Activated naive CD4-positive, alpha-beta T cell treated with anti-CD3 and anti-CD28 coated beads for 36 hours (primary cell): ENCODE measurements at places on chromosomes 5 and 9. TPM values are rescaled to one million over a fixed set of nuclear protein-coding genes. Genes with fewer than 3 reads are reported as not detected.
A peak's percentile ranks its signal among the peaks of the same experiment; 100 is the strongest.

Gene ACSL6
- 2.4 TPM for total RNA-seq

Gene CARD9
- 0.12 TPM for total RNA-seq

GRCh38 chr5:39970117-39970798 is 545.5 kb upstream of the DAB2 start:
- peaks cover 5% of the 10 kb centered on the region for H3K27me3 ChIP-seq
- no peak for DNase-seq
- no peak overlapping the region for H3K4me3 ChIP-seq
- H3K4me1 ChIP-seq: no peaks in the 10 kb centered on the region
- no peak overlapping the region for H3K27ac ChIP-seq

Gene IQGAP2
- 55.9 TPM for total RNA-seq

- DNase-seq: no peak
- H3K27me3 ChIP-seq: peaks cover 10% of the 10 kb centered on the region
- H3K27ac ChIP-seq: no peak overlapping the region
- no peaks in the 10 kb centered on the region for H3K36me3 ChIP-seq
- H3K4me1 ChIP-seq: no peaks in the 10 kb centered on the region
- H3K4me3 ChIP-seq: no peak overlapping the region
Observed at GRCh38 chr5:73672132-73672531, 46.1 kb downstream of the ARHGEF28 start.

- H3K4me3 ChIP-seq: no peak overlapping the region
- DNase-seq: no peak
- no peaks in the 10 kb centered on the region for H3K4me1 ChIP-seq
- peaks cover 2% of the 10 kb centered on the region for H3K36me3 ChIP-seq
Observed at GRCh38 chr9:126049088-126049487, 277.5 kb upstream of the MVB12B start.

DNA sequence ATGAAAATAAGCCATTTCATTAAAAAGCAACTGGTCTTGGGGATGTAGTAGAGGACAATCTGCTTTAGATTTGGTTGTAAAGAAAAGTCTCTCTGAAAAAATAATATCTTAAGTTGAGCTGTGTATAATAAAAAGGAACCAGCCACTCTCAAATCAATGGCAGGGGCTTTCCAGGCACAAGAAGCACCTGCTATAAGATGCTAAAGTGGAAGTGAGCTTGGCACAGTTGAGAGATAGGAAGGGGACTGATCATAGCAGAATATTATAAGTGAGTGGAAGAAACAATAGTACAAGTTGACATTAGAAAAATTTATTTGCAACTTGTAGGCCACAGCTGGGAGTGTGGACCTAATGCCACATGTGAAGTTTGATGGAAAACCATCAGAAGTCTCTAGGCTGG is 28.1 kb upstream of the SPINK5 start:
- H3K27ac ChIP-seq: no peak overlapping the region
- H3K4me1 ChIP-seq: no peaks in the 10 kb centered on the region
- no peak overlapping the region for H3K4me3 ChIP-seq
- H3K27me3 ChIP-seq: no peaks in the 10 kb centered on the region
- no peak for DNase-seq

DNA sequence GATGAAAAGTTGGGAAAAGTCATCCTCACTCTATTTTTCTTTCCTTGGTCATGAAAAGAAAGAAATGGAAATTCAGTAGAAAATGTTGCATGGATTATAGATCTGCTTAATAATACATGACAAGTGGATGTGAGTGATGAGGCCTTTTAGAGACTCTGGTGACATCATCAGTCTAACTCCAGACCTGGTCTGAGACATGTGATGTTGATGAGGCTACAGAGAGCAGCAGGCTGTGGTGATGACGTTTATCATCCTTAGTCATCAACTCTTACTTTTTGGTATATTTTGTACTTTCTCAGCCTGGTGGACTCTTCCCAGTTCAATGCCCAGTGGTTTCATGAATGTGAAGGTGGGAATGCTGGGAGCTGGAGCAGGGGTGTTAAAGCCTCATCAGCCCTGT is 116.4 kb downstream of the TTLL11 start:
- no peak overlapping the region for H3K27ac ChIP-seq
- H3K4me1 ChIP-seq: no peaks in the 10 kb centered on the region
- DNase-seq: no peak
- peaks cover 2% of the 10 kb centered on the region for H3K36me3 ChIP-seq
- no peak overlapping the region for H3K4me3 ChIP-seq

Gene PCDHGA12
- not detected for total RNA-seq

DNA sequence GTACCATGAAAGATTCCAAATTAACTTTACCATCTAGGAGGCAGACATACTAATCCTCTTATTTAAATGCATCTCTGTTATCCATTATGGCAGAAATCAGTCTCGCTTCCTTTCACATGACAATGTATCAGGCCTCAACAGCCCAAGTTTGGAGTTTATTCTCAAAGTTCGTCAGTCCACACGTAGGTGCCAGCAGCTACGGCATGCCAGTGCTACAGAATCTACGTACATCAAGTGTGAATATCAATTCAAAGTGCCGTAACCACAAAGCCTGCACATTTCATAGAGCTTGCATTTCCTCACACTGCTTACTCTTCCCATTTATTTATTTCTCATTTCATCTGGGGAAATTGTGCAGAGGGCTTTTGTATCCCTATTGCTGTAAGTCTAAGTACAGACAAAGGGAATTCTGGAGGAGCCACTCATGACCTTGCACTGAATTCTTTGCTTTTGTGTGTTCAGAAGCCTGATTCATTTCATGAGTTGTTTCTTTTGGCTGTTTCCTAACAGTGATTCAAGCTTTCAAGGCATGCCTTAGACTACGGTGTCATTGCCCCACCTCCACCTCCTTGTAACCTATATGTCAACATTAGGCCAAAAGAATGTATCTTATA is 10.0 kb downstream of the ENC1 start:
- H3K4me1 ChIP-seq: peaks cover 25% of the 10 kb centered on the region
- DNase-seq: peak; percentile 49
- H3K27ac ChIP-seq: no peak overlapping the region

Gene SNCB
- total RNA-seq: not detected

Gene GDA
- total RNA-seq: not detected

- peaks cover 23% of the 10 kb centered on the region for H3K36me3 ChIP-seq
- H3K27me3 ChIP-seq: no peaks in the 10 kb centered on the region
- no peak for DNase-seq
- H3K4me1 ChIP-seq: peaks cover 1% of the 10 kb centered on the region
- no peak overlapping the region for H3K4me3 ChIP-seq
Observed at GRCh38 chr5:69212022-69212421, 22.6 kb downstream of the CENPH start.

Gene SPTAN1
- 183 TPM for total RNA-seq

- H3K27ac ChIP-seq: no peak overlapping the region
- no peak for DNase-seq
- H3K36me3 ChIP-seq: no peaks in the 10 kb centered on the region
Observed at GRCh38 chr9:717722-718121, 123.8 kb upstream of the DMRT1 start.

Gene PHF24
- total RNA-seq: not detected

GRCh38 chr5:168290902-168291341 is 523 bp upstream of the WWC1 start:
- peaks cover 43% of the 10 kb centered on the region for H3K27me3 ChIP-seq
- no peaks in the 10 kb centered on the region for H3K36me3 ChIP-seq

DNA sequence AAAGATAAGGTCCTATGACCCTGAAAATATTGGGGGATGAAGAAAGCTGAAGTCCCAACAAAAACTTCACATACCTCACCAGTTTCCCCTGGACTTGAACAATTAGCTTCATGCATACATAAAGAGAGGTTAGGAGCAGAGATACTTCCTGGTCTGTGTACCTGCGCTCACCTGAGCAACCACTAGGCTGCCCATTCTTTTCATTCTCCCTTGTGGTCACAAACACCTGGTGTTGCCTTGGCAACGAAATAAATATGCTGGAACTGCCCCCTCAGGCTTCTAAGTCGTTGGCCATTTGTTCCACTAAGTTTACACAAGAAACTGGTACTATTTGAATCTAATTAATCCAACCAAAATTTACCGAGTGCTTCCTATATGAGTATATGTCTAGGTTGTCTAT is 18.1 kb downstream of the OTP start:
- no peaks in the 10 kb centered on the region for H3K36me3 ChIP-seq
- no peak for DNase-seq
- H3K27ac ChIP-seq: no peak overlapping the region
- H3K4me3 ChIP-seq: no peak overlapping the region
- H3K4me1 ChIP-seq: no peaks in the 10 kb centered on the region
- peaks cover 49% of the 10 kb centered on the region for H3K27me3 ChIP-seq

- H3K27me3 ChIP-seq: no peaks in the 10 kb centered on the region
- no peak overlapping the region for H3K4me3 ChIP-seq
- no peak overlapping the region for H3K27ac ChIP-seq
- H3K36me3 ChIP-seq: peaks cover under 1% of the 10 kb centered on the region
- H3K4me1 ChIP-seq: peaks cover 15% of the 10 kb centered on the region
Observed at GRCh38 chr9:34655394-34655793, 3.4 kb downstream of the IL11RA start.

DNA sequence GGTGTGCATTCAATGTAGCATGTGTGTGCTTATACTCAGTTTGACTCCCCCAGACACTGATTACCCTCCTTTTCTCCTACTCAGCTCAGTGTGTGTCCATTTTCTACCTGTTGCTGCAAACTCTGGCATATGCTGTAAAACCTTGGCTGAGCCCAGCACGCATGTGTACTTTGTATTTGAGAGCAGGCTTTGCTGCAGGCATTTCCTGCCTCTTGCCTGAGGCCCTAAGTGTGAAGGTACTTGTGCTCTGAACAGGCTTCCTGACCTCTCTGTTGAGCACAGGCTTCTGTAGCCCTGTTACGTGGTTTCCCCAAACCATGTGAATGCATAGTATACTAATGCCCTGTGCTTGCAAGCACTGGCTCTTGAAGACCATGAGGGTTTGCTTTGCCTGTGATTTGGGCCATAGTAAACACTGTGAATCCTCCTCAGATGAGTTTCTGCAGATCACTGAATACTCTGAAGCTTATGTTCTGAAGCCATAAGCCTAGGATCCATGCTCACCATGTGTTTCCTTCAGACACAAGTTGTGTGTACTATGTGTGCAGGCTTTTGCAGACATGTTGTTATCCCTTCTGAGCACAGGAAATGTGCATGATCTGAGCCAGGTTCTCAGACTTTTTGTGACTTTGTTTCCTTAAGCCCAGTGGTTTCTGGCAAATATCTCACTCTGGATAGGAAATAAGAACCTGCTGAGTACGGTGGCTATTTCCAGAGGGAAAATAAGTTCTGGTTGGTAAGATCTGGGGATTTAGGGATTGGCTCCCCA is 124.9 kb upstream of the RUSC2 start:
- no peaks in the 10 kb centered on the region for H3K4me1 ChIP-seq
- DNase-seq: no peak

GRCh38 chr5:139222346-139222745 is 24.2 kb upstream of the SIL1 start:
- no peaks in the 10 kb centered on the region for H3K36me3 ChIP-seq
- peaks cover 2% of the 10 kb centered on the region for H3K27me3 ChIP-seq
- H3K4me3 ChIP-seq: no peak overlapping the region
- H3K4me1 ChIP-seq: no peaks in the 10 kb centered on the region
- DNase-seq: no peak

Gene PDGFRB
- total RNA-seq: 0.14 TPM

Gene SPACA9
- 2.9 TPM for total RNA-seq

DNA sequence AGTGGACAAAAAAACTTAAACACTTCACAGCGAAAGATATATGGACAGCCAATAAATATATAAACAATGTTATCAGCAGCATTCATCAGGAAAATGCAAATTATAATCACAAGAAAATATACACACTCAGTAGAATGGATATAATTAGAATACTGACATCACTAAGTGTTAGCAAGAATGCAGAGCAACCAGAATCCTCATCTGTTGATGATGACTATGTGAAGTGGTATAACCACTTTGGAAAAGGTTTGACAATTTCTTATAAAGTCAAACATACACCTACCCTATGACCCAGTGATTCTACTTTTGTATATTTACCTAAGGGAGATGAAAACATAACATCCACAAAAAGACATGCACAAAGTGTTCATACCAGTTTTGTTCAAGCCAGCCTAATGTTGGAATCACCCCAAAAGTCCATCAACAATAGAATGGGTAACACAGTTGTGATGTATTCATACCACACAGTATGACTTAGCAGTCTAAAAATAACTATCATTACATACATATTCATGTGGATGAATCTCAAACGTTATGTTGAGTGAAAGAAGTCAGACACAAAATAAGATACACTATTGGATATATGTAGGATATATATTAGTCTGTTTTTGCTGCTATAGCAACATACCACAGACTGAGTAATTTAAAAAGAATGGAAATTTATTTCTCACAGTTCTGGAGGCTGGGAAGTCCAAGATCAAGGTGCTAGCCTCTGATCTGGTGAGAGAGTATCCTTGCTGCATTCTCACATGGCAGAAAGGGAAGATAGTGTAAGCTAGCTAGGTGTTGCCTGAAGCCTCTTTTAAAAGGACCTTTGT is 148.8 kb upstream of the ADAMTSL1 start:
- peaks cover 7% of the 10 kb centered on the region for H3K27me3 ChIP-seq
- no peaks in the 10 kb centered on the region for H3K36me3 ChIP-seq
- H3K27ac ChIP-seq: no peak overlapping the region
- H3K4me1 ChIP-seq: no peaks in the 10 kb centered on the region

Gene STK32A
- total RNA-seq: not detected

DNA sequence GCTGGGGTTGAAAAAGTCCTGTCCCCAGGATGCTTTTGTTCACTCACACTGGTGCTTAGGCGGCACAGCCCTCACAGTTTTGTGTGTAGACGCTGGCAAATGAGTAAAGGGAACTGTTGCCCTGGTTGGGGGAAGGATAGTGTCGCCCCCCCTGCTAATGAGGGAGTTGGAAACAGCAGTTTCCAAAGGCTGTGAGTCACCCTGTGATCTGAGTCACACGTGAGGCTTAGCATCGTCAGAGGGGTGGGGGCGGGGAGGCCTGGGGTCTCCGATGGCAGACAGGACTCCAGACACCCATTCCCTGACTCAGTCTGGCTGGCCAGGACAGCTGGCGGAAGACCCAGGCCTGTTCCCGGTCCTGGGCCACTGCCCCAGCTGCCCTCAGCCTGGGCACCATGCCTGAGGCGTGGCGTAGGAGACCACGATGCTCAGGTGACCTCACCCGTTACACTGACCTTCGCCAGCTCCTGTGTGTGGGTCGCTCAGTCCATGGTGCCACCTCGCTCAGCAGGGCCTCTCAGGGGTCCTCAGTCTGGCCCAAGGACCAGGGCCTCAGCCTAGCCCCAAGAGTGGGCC is 2.9 kb downstream of the DNAJB5 start:
- H3K27me3 ChIP-seq: no peaks in the 10 kb centered on the region
- peaks cover 59% of the 10 kb centered on the region for H3K4me1 ChIP-seq
- H3K4me3 ChIP-seq: peak overlapping the region; percentile 33
- peak; percentile 87 for DNase-seq

DNA sequence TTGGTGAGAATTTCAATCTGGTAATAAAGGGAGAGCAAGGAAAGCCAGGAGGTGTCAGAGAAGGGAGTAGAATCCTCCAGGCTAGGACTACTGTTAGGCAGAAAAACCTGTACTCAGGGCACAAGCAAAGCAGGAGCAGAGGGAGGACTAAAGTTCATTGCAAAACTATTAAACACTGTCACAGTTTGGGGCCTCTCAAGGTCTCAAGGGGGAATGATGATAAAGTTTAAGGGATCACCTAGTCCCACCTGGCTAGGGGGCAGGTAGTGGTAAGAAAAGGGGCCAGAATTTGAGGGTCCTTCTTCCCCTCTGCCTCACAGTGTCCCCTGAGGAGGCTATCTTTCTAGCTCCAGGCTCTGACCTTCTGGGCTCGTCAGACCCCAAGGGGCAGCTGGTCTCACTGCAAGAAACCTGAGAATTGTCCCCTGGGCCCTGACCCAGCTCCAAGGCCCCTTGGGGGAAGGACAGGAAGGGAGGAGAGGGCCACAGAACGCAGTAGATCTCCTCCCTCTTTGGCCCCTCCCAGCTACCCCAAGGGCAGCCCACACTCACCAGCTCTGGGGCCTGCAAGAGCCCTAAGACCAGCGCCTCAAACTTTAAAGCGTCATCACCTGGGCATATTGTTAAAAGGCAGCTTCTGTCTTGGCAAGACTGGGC is 974 bp downstream of the CCDC69 start:
- H3K36me3 ChIP-seq: peaks cover 7% of the 10 kb centered on the region
- peaks cover 64% of the 10 kb centered on the region for H3K4me1 ChIP-seq
- DNase-seq: peak; percentile 70
- peak overlapping the region; percentile 93 for H3K27ac ChIP-seq
